Body of pancreas (tissue), 4 donors: ENCODE measurements at places on chromosomes 4 and X. TPM values are rescaled to one million over a fixed set of nuclear protein-coding genes. Genes with fewer than 3 reads are reported as not detected.

DNA sequence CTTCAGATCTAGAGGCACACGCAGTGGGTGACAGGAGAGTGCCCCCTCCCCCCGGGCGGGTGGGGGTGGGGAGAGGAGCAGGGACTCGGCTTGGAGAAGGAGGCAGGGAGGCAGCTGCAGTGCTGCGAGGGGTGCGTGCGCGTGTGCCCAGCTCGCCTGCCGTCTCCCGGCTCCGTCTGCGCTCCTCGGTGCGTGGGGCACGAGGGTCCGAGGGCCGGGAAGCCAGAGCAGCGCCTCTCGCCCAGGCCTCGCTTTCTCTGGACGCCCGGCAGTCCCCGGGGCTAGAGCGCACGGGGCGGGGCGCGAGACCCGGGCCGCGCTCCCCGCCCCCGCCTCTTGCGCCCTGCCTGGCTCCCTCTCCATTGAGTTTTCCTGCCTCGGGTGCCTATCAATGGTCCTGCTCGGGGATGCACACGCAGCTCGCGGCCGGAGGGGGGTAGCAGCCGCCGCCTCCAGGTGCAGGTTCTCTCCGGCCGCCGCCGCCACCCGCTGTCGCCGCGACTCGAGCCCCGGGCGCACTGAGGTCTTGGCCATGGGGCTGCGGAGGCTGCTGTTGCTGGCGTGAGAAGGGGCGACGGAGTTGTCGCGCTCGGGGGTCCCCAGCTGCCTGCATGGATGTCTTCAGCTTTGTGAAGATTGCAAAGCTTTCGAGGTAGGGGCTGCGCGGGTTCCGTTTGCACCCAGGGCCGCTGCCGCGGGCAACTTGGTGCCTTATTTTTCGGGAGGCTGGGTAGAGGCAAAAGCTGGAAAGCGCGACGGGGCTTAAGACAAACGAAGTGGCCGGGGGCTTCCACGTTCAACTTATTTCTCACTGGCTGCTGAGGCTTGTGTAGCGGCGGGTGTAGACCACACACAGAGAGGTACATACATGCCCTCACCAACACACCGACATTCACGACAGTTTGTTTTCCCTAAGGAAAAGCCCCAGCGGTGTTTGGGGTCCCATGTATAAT lies at the start of gene FRMPD4:
Gene FRMPD4, plus strand, starts transcription at position 113 of the 953 bp plus-strand sequence. Its CDS starts 499 bp downstream, at position 612.
- DNase-seq, result peak; percentile 12

- DNase-seq, result peak; percentile 46
Observed at GRCh38 chr4:71230271-71231128, 108.3 kb upstream of the SLC4A4 start.

DNA sequence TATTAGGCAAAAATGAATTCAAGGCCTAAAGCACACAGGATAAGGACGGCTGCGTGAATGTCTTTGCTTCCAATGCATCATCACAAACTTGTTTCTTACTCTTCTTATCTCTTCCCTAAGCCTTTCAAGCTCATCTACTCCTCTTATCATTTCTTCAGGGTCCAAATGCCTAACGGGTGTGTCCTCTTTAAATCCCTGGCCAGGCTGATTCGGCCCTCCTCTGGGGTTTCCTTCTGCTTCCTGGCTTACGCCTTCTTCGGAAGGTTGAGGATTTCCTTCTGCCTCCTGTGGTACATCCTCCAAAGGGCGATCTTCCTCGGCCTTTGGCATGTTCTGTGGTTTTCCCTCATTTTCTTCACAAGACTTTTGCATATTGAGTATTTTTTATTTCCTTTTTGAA lies 1.3 kb downstream of the TCEAL8 start:
- no peak for DNase-seq

- no peak for DNase-seq
Observed at GRCh38 chr4:81965911-81966310, 407.9 kb downstream of the HNRNPD start.

GRCh38 chr4:109864134-109864533 lies 16.2 kb downstream of the LRIT3 start:
- DNase-seq, result no peak

DNA sequence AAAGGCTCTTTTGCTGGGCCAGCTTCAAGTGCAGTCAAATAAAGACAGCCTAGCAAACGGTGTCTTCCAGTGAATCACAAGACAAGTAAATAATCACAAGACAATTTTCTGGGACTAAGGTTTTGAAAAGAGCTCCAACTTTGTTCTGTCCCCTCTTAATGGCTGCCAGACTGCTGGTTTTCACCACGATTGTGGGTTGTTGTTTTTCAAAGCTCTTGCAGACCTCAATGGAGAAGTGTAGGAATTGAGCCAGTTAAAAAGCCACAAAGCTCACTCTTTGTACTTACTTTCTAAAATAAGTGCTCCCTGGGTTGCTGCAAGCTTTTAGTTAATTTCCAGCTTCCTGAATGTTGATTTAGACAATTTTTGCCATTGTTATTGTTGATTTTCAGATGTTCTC lies 405.8 kb upstream of the HTR2C start:
- no peak for DNase-seq

- no peak for DNase-seq
Observed at GRCh38 chr4:81504112-81505003, 32.7 kb upstream of the RASGEF1B start.

The PRAF2 gene
- 5.4 TPM for total RNA-seq

The PABPC4L gene
- total RNA-seq, result 0.26 TPM

The TEX13B gene
- total RNA-seq, result not detected

DNA sequence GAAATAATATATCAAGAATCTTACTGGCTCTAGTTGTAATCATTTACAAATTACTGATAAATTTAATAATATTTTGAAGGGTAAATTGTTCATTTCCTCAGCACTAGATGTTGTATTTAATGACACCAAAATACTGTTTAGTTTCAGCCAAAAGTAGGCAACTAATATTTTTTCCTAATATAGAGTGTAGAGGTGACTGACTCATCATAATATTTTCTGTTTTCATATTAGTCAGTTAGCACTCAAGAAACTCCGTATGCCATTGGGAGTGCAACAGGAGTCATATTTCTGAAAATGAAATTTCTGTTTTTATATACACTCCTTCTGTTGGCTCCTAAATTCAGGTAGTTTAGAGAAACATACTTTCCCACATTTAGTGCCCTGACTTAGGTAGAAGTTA lies 36.6 kb upstream of the PTPN13 start:
- no peak for DNase-seq

GRCh38 chr4:2159931-2160330 lies 82.0 kb downstream of the HAUS3 start:
- no peak for DNase-seq

GRCh38 chr4:10998846-10999245 lies 314.3 kb upstream of the CLNK start:
- DNase-seq, result no peak
